T-helper 17 cell (primary cell): ENCODE measurements at places on chromosomes 6 and 20. TPM values are rescaled to one million over a fixed set of nuclear protein-coding genes. Genes with fewer than 3 reads are reported as not detected.

DNA sequence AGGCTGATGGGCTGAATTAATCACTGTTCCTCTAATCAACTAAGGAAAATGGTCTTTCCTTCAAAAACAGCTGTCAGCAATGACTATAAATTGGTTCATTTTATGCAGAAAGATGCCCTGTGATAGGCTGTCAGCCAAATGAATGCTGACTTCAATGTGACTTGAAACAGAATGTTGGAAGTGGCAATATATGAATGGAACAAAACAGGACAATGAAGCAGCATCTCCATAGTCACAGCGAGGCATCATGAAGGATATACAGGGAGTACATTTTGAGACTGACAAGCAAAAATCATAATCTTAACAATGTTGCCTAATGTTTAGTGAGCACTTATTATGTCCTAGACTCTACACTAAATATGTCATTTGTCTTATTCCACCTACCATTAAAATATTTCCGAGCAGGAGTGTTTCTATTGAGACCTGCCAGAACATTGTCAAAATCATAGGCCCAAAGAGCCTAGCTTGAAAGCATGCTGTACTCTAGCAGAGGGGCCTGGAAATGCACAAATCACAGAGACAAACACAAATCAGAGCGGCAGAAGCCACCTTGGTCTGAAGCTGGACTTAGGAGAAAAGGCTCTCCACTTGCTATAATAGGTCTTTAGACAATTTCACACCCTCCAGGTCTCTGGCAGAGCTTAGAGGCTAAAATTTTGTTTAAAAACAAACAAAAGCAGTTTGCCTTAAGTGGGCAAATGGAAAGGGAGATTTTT, 63.3 kb downstream of the FAM50B start:
- peaks cover 2% of the 10 kb centered on the region for H3K36me3 ChIP-seq
- peaks cover 35% of the 10 kb centered on the region for H3K4me1 ChIP-seq
- peaks cover 28% of the 10 kb centered on the region for H3K27me3 ChIP-seq

- no peak overlapping the region for H3K4me3 ChIP-seq
- H3K27ac ChIP-seq = no peak overlapping the region
- no peaks in the 10 kb centered on the region for H3K36me3 ChIP-seq
- no peak for DNase-seq
- peaks cover 3% of the 10 kb centered on the region for H3K4me1 ChIP-seq
Observed at GRCh38 chr6:71478834-71479541, 190.4 kb downstream of the OGFRL1 start.

IL17F gene
- 0.35 TPM for total RNA-seq

- H3K27ac ChIP-seq = no peak overlapping the region
- H3K4me1 ChIP-seq = no peaks in the 10 kb centered on the region
- DNase-seq = no peak
- H3K4me3 ChIP-seq = no peak overlapping the region
- peaks cover 65% of the 10 kb centered on the region for H3K27me3 ChIP-seq
- peaks cover 2% of the 10 kb centered on the region for H3K36me3 ChIP-seq
Observed at GRCh38 chr20:21020659-21021471, 85.3 kb downstream of the LINC00237 start.

DUSP15 gene
- total RNA-seq = not detected

DNA sequence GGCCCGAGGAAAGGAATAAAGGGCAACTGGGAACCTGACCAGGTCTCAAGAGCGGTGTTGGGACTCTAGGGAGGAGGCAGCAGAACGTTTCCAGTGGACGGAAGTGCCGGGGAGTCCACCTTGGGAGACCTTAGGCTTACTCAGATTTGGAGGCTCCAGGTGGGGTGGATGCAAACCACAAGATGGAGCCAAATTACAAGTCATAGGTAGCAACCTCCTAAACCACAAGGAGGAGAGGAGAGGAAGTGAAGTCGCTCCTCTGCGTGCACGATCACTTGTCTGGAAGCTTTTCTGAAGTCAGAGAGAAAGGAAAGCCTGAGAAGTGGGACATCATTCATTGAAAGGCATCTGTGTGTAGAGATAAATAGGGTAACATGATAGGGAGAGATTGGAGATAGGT, 9.3 kb downstream of the HLA-DOA start:
- no peak overlapping the region for H3K4me3 ChIP-seq
- peaks cover 8% of the 10 kb centered on the region for H3K36me3 ChIP-seq
- H3K4me1 ChIP-seq = peaks cover 7% of the 10 kb centered on the region
- DNase-seq = no peak

DNA sequence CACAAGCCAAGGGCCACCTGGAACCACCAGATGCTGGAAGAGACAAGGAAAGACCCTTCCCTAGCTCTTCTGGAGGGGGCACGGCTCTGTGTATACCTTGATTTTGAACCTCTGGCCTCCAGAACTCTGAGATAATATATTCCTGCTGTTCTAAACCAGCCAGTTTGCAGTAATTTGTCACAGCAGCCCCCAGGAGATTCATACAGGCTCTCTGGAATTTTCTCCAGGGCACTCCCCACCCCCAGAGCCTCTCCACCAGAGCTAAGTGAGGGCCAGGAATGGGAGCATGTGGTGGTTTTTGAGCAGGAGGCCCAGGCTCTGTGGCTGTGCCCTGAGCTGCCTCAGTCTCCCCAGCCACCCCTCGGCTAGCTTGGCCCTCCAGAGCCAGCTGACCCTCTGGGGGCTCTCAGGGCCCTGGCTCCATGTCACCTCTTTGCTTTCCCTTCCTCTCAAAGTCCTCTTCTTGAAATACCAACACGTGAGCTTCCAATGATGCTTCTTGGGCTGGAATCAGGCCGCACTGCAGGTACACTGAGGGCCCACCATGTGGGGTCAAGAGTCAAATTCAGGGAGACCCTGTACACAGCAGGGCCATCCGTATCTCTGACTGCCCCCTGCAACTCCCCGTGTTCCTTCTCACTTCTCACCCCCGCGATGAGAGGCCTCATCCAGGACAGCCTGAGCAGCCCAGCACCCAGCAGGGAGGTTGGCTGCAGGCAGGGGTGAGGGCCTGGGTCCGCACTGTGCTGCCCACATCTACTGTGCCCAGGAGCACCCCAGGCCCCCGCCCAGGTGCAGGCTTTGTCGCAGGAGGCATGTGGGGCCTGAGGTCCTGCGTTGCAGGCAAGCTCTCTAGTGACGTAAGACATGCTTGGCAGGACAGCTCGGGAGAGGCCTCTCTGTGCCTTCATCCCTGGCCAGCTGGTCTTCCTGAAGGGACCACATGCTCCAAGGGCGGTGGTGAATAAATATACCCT, 155.5 kb downstream of the ANKRD60 start:
- H3K4me1 ChIP-seq = peaks cover 3% of the 10 kb centered on the region
- no peak for DNase-seq
- peaks cover 65% of the 10 kb centered on the region for H3K27me3 ChIP-seq
- H3K27ac ChIP-seq = no peak overlapping the region

GRCh38 chr20:19593762-19594161, 164.3 kb upstream of the RIN2 start:
- no peaks in the 10 kb centered on the region for H3K4me1 ChIP-seq
- no peak overlapping the region for H3K4me3 ChIP-seq

DNA sequence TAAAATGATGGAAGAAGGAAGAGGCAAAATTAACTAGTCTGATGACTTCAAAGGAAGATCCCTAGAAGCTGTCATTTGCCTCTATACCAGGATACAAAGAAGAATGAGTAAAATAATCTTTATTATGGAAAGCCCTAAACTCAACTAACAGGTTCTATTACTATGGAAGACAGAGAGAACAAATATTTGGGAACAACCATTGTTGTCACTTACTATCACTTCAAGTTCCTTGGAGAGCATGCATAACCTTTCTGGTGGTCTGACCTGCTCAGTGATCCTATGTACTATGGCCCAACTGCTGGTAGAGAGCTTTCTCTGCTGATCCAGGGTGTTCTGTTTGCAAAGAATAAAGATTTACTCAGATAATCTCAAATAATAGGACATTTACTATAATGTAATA, 62.8 kb upstream of the TASP1 start:
- H3K36me3 ChIP-seq = peaks cover 3% of the 10 kb centered on the region
- no peaks in the 10 kb centered on the region for H3K4me1 ChIP-seq
- no peak for DNase-seq
- peaks cover 14% of the 10 kb centered on the region for H3K27me3 ChIP-seq
- H3K4me3 ChIP-seq = no peak overlapping the region

- H3K36me3 ChIP-seq = no peaks in the 10 kb centered on the region
- no peak for DNase-seq
- H3K27me3 ChIP-seq = peaks cover 18% of the 10 kb centered on the region
Observed at GRCh38 chr6:25170640-25171039, 108.5 kb upstream of the CARMIL1 start.

DNA sequence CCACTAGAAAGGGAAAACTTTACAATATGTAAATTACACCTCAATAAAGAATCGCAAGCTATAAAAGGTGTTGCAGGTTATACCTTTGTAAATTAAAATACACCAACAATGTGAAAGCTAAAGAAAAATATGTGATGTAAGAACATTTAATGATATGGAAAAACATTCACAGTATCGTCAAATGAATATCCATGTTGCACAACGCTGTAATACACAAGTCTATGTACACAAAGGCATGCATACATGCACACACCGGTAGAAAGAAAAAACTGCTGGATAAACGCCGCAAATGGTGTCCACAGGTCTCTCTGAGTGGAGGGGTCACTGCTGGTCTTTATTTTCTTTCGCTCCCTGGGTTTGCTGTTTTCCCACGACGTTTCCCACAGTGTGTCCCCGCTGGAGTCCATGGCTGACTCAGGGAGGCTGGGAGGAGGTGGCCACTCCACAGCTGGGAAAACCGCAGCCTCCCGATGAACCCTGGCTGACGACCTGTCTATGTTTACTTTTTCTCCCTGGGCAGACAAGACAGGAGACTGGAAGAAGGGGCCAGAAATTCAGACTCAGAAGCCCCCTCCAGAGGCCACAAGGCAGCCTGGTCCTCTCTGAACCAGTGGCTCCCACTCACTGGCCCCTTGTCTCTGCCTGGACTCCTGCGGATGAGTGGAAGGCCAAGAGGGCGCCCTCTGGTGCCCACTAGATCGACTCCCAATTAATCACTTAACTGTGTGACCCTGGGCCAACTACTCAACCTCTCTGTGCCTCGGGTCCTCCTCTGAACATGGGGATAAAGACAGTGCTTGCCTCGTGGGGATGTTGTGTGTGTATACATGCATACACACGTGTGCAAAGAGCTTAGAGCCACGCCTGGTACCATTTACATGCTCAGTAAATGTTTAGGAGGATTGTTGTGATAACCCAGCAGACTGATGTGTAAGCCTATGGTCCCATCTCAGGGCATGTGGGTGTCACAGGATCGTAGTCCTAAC, 12.8 kb upstream of the BPI start:
- H3K27me3 ChIP-seq = peaks cover 70% of the 10 kb centered on the region
- H3K4me3 ChIP-seq = no peak overlapping the region
- no peaks in the 10 kb centered on the region for H3K36me3 ChIP-seq

DNA sequence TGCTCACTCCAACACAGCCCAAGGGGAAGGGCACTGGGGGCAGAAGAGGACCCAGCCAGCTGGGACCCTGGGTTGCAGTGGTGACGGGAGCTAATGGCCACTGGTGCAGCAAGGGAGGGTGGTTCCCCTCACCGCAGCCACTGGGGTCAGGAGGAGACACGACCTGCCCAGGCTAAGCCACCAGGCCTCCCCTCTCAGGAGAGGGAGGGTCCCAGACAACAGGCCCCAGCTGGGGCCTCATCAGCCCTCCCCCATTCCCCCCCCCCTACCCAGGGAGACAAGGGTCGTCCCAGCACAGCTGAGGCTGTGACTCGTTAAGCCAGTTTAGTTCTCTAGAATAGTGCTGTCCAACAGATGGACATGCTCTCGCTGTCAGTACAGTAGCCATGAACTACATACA, 17.3 kb upstream of the MATN4 start:
- no peaks in the 10 kb centered on the region for H3K27me3 ChIP-seq
- H3K4me1 ChIP-seq = peaks cover 5% of the 10 kb centered on the region
- H3K4me3 ChIP-seq = no peak overlapping the region
- H3K36me3 ChIP-seq = no peaks in the 10 kb centered on the region
- no peak for DNase-seq

- DNase-seq = no peak
- H3K4me3 ChIP-seq = no peak overlapping the region
- H3K27me3 ChIP-seq = peaks cover 55% of the 10 kb centered on the region
Observed at GRCh38 chr6:167791780-167792478, 34.8 kb upstream of the AFDN start.

SERPINB6 gene
- 26.4 TPM for total RNA-seq

COL11A2 gene
- 0.89 TPM for total RNA-seq

GRCh38 chr6:168081858-168082546, 3.0 kb upstream of the FRMD1 start:
- no peak for DNase-seq
- H3K4me1 ChIP-seq = peaks cover 2% of the 10 kb centered on the region
- H3K27ac ChIP-seq = no peak overlapping the region
- H3K4me3 ChIP-seq = no peak overlapping the region

GRCh38 chr6:165732696-165733488, 69.9 kb upstream of the PDE10A start:
- no peak overlapping the region for H3K27ac ChIP-seq
- no peak overlapping the region for H3K4me3 ChIP-seq
- H3K4me1 ChIP-seq = no peaks in the 10 kb centered on the region
- DNase-seq = no peak
- no peaks in the 10 kb centered on the region for H3K36me3 ChIP-seq
- peaks cover 7% of the 10 kb centered on the region for H3K27me3 ChIP-seq

- no peak overlapping the region for H3K27ac ChIP-seq
- no peak overlapping the region for H3K4me3 ChIP-seq
- no peaks in the 10 kb centered on the region for H3K4me1 ChIP-seq
Observed at GRCh38 chr6:63434943-63435342, 115.2 kb upstream of the LGSN start.

- no peaks in the 10 kb centered on the region for H3K27me3 ChIP-seq
- peak overlapping the region; percentile 91 for H3K4me3 ChIP-seq
- peak; percentile 23 for DNase-seq
- H3K27ac ChIP-seq = peak overlapping the region; percentile 98
- peaks cover 43% of the 10 kb centered on the region for H3K4me1 ChIP-seq
Observed at GRCh38 chr20:53872561-53873229, 197.7 kb downstream of the BCAS1 start.

DNA sequence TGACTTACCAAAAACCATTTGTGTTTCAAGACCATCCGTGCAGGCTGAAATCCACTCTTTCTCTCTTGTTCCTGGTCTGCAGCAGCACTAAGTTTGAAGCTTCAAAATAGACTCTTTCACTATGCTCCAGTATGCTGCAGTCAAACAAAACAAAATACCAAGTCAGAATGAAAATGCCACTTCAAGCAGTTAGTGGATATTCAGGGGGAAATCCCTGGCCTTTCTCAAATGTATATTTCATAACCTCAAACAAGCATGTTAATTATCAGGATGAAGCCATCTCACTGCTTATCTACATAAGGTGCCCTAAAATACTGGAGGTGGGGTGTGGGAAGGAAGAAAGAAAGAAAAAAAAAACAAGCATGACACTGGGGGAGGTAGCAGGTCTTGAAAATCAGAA, 103.5 kb downstream of the ATXN1 start:
- peaks cover 4% of the 10 kb centered on the region for H3K36me3 ChIP-seq
- DNase-seq = no peak
- H3K27ac ChIP-seq = peak overlapping the region; percentile 90
- H3K4me3 ChIP-seq = peak overlapping the region; percentile 81

GRCh38 chr6:69987550-69987949, 121.2 kb downstream of the COL19A1 start:
- H3K36me3 ChIP-seq = no peaks in the 10 kb centered on the region
- no peak for DNase-seq
- no peak overlapping the region for H3K27ac ChIP-seq
- H3K4me3 ChIP-seq = no peak overlapping the region
- H3K4me1 ChIP-seq = peaks cover 5% of the 10 kb centered on the region
- H3K27me3 ChIP-seq = no peaks in the 10 kb centered on the region

- no peak for DNase-seq
- no peaks in the 10 kb centered on the region for H3K36me3 ChIP-seq
- H3K27me3 ChIP-seq = peaks cover 20% of the 10 kb centered on the region
- H3K4me1 ChIP-seq = peaks cover 3% of the 10 kb centered on the region
- H3K27ac ChIP-seq = no peak overlapping the region
Observed at GRCh38 chr6:26296857-26297648, 67.9 kb upstream of the BTN3A2 start.
